ENCODE measurements at places on chromosomes 1 and 21.

DNA sequence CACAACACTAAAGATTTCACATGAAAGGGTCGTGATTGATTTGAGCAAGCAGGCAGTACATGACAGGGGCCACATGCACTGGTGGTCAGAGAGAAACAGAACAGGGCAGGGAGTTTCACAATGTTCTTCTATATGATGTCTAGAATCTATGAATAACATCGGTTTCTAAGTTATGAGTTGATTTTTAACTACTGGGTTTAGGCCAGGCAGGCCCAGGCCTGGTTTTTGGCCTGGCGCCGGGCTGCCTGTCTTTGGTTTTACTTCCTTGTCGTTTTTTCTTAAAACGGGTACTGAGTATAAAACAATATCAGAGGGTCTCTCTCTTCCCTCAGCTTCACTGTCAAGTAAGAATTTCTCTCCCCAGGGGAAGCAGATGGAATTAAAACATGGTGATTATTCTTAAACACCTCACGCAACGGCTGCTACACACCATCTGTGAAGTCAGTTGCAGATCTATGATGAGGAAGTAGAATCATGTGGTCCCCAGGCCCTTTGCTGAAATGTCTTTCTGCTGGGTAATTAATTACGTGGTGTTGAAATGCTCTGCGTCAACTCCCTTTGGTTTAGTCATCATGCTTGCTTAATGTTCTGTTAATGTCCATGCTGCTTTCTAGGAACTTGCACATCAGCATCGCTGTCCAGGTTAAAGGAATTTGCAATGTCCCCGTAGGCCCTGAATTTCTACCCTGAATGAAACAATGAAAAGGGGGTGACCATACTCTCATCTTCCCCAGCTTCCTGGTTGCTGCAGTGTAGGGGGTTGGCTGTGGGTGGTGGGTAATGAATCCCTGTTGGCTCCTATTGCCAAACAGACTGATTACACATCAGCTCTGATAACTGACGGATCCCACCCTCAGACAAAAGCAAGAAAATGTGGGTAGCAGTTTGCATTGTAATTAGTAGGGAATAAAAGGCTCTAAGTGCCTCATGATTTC lies 70.3 kb downstream of the SERINC2 start:
- peak; percentile 96 for DNase-seq

GRCh38 chr1:94757931-94758330 lies 62.2 kb upstream of the SLC44A3 start:
- DNase-seq: no peak

DNA sequence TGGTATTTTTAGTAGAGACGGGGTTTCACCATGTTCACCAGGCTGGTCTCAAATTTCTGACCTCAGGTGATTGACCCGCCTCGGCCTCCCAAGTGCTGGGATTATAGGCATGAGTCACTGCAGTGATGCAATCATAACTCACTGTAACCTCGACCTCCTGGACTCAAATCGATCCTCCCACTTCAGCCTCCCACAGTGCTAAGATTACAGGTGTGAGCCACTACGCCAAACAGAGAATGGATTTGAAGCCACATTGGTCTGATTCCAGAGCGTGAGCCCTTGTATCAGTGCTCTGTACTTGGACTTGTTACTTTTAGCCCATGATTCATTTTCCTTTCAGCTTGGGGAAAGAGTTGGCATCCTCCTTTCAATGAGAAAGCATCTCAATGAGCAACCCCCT lies 14.9 kb upstream of the ZNF683 start:
- DNase-seq: peak; percentile 72

- DNase-seq: peak; percentile 37
These were observed 41.7 kb downstream of the CD55 start for GRCh38 chr1:207362962-207363860.

DNA sequence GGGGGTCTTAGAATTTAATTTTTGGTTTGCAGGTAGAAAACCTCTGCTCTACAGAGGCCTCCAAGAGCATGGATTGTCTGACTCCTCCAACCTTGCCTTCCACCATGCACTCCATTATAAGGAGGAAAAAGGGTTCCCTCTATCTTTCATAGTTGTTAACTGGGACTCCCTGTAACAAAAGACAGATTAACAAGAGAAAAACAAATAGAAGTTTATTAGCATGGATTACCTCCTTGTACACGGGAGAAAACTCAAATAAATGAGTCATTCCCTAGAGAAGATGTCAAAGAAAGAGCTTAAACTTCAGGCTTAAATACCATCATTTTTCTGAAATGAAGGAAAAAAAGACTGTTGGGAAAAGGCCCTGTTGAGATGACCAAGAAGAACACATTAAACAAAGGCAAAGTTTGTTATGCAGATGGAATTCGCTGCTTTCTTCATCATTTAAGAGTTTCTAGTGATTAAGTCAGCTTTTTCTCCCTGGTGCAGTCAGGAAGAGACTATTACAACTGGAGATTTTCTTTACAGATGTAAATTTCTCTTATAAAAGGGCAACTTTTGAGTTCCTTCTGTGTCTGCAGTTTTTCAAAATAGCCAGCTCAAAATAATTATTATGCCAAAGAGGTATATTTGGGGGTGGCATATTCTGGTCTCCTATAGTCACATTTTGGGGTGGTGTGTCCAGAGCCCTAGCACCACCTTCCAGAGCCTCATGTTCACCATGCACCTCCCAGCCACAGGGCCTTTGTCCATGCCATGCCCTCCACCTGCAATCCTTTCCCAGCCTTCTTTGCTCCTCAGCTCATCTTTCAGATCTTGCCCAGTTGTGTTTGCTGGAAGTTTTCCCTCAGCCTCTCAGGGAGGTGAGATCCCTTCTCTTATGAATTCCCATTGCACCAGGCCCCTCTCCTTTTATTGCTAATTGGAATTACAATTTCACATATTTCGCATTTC lies 63.1 kb upstream of the KLHDC7A start:
- DNase-seq: no peak

Data from kidney tubule cell (primary cell).